ENCODE measurements at places on chromosomes 2 and 18. TPM values are rescaled to one million over a fixed set of nuclear protein-coding genes. Genes with fewer than 3 reads are reported as not detected.

Gene SPOPL
- total RNA-seq: 13.2 TPM

DNA sequence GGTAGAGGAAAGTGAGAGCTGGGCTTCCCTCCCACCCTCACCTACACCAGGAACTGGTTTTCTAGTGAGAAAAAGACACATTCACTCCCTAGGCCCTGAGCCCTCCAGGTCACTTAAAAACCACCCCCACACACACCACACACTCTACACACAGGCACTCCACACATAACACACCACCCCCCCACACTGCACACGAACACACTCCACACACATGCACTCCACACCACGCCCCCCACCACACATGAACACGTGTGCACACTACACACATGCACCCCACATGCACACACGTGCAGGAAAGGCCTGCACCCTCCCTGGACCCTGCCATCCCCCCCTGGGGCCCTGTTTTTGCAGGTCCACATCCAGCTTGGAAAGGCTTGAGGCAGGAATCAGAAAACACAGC lies 67.6 kb downstream of the RALBP1 start:
- DNase-seq: no peak

DNA sequence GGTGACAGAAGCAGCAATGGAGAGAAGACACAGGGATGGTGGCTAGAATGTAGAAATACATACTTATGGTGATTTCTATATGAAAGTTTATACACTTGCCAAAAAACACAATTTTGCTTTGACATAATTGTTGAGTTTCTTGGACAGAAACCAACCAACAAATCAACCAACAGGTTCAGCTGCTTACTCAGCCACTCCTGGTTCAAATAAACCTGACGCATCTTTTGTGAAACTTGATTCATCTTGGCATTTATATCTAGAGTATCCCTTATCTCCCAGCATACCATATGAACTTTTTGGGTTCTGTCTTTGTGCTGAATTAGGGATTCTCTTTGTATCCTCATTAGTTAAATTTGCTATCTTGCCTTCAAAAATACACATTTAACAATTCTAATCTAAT lies 54.1 kb upstream of the ERBB4 start:
- DNase-seq: no peak

DNA sequence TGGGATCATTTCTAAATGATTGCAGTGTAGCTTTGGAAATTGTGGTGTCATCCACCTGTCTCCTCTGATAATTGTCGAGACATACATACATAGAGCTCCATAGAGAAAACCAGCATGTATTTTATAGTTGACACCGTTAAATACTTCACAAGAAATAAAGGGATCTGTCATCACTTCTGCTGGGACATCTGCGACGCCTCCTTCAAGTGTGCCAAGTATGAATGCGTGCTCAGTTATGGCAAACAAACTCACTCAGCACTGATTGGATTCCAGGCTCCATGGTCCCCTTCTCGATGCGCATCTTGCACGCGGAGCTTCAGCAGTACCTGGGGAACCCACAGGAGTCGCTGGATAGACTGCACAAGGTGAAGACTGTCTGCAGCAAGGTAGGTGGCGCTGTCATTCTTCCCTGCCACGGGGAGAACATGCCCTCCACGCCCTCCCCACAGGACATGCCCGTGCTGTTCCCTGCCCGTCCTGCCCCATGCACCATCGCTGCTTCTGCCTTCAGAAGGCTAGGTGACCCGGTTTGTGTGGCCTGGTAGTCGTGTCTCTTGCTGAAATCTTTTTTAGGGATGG lies 64.1 kb downstream of the TRAPPC12 start:
- DNase-seq: peak; percentile 36

GRCh38 chr18:63100630-63101055 lies 218.9 kb downstream of the BCL2 start:
- DNase-seq: no peak

Data from right cardiac atrium (tissue), 5 donors.